Neural progenitor cell (in vitro differentiated cells): ENCODE measurements at places on chromosomes 13 and 19.

DNA sequence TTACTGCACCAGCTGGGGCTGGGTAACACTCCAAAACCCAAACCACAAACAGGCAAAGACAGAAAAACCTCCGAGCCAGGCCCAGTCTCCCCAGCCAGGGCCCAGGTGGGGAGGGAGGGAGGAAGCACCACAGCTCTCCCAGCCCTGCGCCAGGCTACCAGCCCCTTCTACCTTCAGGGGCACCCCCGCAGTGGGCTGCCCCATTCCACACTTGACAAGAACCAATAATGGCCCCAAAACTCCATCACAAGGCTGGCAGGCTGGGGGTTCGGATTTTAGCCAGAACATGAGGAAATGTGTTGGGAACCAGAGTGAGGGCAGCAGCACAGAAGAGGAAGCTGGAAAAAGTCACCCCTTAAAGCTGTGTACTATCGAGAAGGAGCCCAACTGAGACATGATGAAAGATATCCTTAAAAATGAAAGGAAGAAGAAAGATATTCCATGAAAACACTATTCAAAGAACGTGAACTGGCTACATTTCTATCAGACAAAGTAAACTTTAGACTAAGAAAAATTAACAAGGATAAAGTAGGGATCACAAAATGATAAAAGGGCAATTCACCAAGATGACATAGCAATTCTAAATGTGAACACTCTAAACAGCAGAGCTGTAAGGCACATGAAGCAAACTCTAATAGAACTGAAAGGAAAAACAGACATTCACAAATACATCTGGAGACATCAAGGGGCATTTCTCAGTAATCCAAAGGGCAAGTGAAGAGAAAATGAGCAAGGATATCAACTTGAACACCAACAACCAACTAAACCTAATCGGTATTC is 12.9 kb downstream of the TUBGCP3 start:
- no peak for DNase-seq

DNA sequence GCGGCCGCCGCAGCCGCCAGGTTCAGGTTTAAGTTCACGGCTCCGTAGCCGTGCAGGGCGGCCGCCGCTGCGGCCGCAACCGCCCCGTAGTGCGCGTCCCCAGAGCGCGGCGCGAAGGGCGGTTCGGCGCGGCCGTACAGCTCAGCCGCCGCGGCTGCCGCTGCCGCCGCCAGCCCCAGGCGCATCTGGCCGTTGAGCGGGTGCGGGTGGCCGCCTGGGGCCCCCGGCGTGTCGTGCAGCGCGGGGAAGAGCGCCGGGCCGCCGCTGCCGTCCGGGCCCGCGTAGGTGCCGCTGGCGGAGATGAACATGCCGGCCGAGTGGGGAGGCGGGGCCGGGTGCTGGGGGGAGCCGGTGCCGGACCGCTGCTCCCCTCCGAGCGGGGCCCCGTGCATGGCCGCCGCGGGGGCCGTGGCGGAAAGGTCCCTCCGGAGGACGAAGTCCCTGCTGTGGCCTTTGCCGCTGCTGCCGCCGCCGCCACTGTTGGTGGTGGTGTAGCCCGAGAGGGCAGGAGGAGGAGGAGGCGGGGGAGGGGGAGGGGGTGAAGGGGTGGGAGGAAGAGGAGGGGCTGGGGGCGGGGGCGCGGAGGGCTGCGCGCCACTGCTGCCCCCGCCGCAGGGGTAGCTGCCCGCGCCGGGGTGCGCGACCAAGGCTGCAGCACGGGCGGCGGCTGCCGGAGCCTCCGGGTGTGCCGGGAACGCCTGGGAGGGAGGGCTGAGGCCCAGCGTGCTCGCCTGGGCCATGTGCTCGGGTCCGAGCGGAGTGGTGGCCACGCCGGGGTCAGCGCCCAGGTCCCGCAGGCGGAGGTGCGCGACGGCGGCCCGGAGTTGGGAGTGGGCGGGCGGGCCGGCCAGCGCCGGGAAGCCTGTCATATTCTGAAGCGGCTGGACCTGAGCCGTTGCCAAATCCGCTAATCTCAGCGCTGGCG is 654 bp downstream of the ZIC5 start:
- DNase-seq: peak; percentile 87

GRCh38 chr13:110440946-110441731 is 120.4 kb downstream of the RAB20 start:
- no peak for DNase-seq

DNA sequence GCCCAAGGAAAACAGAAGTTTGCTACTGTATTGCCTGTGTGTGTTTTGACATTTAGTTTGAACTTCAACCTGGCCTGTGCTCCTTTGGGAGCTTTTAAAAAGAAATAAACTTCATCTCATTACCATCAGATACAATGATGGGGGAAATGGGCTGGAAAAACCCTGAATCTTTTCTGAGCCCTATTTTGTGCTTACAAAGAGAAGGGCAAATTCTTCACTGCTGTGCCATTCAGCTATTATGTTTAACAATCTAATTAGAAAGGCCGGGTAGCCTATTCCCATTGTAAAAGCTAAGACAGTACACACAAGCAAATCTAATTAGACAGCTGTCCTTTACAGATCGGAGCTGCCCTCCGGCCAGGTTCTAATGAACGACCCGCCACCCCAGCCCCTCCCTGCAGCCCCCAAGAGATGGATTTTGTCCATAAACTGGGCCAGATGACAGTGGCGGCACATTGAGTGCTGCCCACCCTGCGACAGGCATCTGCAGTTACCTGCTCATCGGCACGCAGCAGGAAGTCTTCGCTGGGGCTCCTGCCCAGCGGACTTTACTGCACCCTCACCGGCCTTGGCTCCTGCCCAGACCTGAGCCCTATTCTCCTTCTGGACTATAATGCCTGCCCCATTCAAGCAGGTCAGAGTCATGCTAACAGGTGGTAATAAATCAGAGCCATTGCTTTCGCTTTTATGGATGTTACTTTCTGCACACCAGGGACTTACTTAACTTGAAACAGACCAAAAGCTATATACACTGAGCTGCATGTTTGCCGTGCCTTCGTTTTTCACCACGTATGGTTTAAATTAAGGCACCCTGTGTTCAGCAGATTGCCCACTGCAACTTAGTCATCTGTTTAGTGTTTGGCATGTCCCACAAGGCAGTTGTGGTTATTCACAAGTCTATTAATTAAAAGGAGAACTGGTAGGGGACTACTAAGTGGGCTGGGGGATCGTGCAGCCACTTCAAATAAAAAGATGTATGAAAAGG is 549.6 kb downstream of the FGF9 start:
- peak; percentile 73 for DNase-seq

DNA sequence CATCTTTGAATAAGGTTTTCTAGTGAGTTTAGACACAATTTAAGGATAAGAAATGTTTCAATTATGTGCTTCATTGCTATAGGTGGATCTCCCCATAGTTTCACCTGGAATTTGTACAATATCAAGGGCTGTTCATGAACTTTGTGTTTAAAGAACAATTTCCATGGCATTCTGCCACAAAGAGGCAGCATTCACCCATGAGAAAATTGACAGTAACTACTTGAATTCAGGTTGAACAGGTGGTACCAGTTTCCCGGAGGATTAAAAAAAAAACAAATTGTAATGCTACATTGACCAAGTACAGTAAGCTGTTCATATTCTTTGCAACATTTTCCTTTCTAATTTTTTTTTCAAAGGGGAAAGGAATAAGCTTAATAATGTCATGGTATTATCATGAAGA is 9.1 kb downstream of the SLITRK5 start:
- DNase-seq: no peak

DNA sequence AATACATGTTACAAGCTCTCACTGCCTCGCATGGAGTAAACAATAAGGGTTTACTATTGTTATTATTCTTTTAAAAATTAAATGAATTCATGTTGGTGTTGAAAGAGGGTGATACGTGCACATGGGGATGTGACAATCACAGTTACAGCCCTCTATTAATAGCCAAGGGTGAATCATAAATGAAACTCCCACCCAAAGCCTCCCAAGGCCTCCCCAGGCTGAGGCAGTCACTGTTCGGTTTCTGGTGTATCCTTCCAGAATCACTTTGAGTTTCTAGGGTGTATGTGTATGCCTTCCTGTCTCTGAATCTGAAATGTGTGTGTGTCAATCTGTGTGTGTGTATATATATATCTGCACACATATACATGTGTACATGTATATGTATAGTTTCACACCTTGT is 73.4 kb downstream of the AKAP11 start:
- no peak for DNase-seq

DNA sequence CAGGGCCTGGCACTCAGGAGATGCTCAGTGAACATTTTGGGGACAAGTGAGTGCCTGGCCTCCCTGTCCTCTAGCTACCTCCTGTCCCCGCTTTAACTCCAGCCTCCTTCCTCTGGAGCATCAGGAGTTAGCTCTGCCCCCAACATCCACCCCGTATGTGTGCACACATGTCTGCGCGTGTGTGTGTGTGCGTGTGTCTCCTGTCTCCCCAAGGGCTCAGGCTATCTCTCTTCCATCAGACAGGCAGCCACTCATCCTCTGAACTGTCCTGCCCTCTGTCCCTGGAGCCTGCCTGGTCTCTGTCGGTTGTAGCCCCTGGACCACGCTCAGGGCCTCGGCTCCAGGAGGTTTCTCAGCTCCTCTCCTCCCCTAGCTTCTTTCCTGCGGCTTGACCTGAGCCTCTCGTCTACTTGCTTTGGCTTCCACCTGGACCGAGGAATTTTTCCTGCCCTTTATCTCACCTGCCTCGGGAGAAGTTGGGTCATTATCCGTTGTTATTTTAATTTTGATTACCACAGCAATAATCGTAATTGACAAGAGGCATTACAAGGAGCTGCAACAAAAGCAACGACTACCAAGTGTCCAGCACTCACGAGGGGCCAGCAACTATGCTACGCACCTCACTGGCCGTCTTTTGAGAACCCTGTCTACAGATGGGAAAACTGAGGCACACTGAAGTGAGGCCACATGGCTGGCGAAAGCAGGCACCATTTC is 32.0 kb upstream of the ASF1B start:
- no peak for DNase-seq

DNA sequence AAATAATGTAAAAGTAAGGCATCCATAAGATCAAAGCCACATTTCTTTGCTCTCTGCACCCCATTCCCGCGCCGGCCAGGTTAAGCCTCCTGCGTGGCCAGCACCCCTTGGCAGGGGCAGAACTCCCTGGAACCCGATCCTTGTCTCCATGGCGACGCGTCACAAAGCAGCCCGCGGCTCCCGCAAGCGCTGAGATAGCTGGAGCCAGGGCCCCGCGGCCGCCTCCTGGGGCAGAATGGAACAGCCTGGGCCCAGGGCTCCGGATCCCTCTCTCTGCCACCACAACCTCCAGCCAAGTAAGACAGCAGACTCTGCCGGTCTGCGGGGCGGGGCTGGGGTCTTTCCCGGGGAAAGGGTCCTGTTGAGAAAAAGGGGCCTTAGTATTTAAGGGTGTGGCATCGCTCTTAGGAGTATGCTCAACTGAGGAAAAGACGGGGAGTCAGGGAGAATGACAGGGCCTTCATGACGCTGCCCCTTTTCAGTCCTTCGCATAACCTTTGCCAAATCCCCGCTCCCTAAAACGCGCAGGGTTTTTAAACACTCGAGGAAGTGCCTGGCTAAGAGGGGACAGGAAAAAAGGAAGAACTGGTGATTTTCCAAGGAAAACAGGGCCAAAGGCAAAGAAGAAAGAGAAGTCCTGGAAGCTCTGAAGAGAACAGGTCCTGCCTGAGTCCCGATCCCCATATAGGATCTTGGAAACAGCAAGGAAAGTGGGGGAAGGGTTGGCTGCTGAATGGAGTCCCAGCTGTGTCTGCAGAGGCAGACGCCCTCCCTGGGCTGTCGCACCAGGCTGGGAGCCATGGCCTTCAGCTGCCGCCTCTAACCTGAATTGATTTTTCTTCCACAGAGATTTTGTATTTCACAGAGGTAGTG is at the start of gene TEX26:
TEX26 (plus strand) TSS at position 176 of the 873 bp plus-strand sequence; CDS start at position 236, 60 bp downstream.
- peak; percentile 90 for DNase-seq

DNA sequence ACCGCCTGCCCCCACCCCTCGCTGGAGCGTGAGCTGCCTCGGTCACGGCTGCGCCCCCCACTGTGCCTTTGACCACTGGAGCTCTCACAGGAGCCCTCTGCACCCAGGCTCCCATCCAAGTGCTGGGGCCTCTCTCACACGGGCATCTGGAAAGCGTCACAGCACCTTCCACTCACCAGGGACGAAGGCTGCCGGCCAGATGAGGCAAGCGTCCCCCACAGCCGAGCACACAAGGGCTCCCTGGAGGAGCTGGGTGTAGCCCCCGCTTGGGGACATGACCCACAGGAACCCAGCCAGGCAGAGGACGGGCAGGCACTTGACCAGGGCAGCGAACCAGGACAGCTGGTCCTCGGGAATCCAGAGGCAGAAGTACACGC is 560 bp downstream of the TMEM86B start:
- no peak for DNase-seq

GRCh38 chr19:30690935-30691818 is 319.0 kb downstream of the ZNF536 start:
- peak; percentile 25 for DNase-seq

DNA sequence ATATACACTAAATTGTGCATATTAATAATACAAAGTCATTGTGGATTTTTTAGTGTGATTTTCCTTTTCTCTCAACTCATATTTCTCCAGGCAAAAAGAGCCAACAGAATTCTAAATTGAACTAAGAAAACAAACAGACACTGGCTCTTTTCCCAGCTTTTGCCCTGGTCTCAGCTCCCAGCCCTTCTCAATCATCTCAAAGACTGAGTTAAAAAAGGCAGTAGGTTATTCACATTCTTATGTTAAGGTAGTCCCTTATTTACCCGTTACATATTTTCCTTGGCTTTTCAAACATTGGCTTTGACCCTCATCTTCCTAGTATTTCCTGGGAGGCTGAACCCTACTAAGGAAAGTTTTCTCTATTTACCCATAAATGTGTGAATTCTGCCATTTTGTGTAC is 753.6 kb downstream of the LIG4 start:
- no peak for DNase-seq

GRCh38 chr13:106927421-106927820 is 359.5 kb upstream of the ARGLU1 start:
- no peak for DNase-seq

DNA sequence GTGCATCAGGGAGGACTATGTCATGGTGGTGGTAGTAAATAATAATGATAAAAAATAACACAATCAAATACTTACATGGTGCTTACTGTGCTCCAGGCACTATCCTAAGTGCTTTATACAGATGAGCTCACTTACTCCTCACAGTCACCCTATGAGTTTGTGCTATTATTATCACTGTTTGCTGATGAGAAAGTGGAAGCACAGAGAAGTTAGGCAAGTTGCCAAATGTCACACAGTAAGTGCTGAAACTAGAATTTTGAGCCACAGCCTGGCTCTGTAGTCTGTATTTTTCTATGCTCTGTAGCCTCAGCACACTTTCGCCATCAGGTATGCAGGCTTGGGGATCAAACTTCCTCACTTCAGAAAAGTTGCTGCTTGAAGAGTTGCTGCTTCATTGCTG is 46.6 kb downstream of the HTR2A start:
- no peak for DNase-seq

DNA sequence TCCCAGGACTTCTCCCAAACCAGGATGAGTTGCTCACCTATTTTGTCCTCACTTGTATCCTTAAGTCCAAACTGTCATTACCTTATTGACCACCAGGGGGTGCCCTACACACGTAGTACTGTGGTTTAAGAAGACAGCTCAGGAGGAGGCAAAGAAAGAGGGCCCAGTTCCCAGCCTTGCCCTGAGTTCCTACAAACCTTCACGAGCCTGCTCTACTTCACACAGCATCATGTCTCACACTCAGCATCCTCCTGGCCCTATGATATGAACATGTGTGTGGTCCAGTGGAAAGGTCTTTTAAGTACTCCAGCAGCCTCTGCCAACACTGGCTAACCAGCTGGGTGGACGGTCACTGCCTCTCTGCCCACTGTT is 8.1 kb upstream of the ZNF784 start:
- peak; percentile 97 for DNase-seq

- peak; percentile 38 for DNase-seq
These were observed 33.9 kb downstream of the CCNE1 start for GRCh38 chr19:29845574-29846176.

GRCh38 chr13:37488726-37489125 is 109.8 kb downstream of the POSTN start:
- DNase-seq: no peak

- DNase-seq: no peak
These were observed 868.9 kb upstream of the SLC10A2 start for GRCh38 chr13:103935117-103935516.
